ENCODE measurements at places on chromosomes 5 and 9.

GRCh38 chr5:174252121-174252520 lies 206.6 kb downstream of the NSG2 start:
- no peak for DNase-seq

GRCh38 chr5:93622240-93622885 lies 39.3 kb downstream of the NR2F1 start:
- DNase-seq: no peak

DNA sequence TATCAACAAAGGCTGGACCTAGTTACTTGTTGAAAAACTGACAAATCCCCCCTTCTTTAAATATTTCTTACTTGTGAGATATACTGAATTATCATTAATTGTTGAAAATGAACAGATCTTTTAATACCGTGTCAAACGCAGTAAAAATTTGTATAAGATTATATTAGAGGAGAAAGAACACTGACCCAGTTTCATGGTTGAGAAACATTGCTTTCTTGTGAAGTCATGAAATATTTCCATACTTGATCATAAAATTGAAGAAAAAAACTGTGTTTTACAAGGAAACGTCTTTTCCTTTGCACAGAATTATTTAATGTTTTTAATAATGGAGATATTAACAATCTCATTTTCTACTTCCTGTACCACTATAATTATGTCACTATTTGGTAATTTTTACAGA lies 45.8 kb downstream of the MOCS2 start:
- DNase-seq: no peak

- no peak for DNase-seq
These were observed 179.0 kb downstream of the TAF11L14 start for GRCh38 chr5:17813214-17813613.

GRCh38 chr5:60143942-60144549 lies 250.5 kb upstream of the PDE4D start:
- no peak for DNase-seq

- DNase-seq: no peak
These were observed 700 bp downstream of the SKP2 start for GRCh38 chr5:36152324-36153297.

- DNase-seq: no peak
These were observed 5.3 kb downstream of the INVS start for GRCh38 chr9:100104314-100104713.

DNA sequence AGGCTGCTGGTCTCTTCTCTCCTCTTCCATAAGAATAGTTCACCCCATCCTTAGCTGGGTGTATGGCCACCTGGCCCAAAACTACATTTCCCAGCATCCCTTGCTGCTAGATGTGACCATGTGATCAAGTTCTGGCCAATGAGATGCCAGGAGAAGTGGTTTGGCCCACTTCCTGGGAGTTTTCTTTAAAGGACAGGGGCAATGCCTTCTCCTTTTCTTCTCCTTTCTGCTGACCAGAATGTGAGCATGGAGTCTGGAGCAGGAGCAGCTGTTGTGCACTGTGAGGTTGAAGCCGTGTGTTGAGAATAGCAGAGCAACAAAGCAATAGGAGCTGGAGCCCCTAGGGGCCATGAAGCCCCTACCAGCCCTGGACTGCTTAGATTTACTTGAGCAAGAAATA lies 36.8 kb downstream of the C9orf50 start:
- peak; percentile 54 for DNase-seq

DNA sequence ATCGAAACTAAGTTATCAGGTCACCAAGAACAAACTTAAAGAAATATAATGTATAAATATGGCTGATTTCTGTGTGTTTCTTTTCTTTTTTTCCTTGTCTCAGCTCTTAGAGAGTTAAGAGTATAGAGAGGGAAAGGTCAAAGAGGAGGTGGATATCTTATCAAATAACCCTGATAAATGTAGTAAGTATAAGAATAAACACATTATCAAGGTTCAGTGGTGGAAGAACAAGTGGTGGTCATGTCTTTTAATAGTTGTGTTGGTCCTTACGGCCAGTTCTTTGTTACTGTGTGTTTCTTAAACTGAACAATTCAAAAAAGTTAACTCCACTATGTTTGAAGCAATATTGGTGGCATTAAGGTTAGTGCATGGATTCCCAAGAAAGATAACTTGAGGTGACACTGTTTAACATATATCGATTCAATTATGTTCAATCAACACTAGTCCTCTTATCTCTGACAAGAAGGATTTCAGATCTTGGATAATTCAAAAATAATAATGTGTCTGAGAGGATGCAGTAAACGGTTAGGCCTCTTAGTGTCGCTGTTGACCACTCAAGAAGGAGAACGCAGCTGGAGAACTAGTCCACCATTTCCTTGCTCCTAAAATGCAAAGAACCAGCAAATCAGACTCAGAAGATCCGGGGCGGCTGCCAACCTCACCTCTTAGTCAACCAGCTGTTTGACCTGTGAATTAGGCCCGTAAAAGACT lies at the start of gene PCDHGA3:
Gene PCDHGA3, plus strand, starts transcription at position 588 of the 711 bp plus-strand sequence. CDS start 205 bp downstream, outside the sequence.
- DNase-seq: no peak

DNA sequence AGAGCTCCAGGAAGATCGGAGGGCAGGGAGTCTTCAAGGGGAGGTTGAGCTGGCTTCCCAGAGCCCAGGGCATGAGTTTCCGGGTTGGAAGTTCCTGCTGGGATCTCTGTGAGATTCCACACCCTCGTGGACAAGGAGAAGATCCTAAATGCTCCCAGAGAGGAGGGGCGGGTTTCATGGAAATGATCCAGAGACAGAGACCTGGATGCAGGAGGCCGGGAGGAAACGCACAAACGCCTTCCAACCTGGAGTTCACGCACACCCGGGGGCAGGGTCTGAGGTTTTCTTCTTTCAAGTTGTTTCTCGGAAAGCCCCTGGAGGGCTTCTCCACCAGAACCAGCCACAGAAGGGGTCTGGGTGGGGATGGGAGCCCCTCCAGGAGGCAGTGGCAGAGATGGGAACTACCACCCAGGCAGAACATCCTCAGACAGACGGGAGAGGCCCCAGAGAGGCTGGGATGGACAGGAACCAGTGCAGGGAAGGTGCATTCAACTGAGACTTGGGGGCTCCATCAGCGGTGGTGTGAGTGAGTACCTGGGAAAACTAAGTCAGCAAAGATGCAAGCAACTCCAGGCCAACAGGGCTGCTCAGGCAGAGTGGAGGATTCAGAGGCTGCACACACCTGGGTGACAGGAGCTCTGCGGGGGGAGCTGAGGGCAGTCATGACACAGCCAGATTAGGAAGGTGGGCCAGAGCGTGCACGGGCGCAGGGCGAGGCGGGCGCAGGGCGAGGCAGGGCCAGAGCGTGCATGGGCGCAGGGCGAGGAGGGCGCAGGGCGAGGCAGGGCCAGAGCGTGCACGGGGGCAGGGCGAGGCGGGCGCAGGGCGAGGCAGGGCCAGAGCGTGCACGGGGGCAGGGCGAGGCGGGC lies 52.1 kb upstream of the EXOC3 start:
- DNase-seq: no peak

GRCh38 chr9:129141066-129142041 lies 30.1 kb downstream of the PTPA start:
- no peak for DNase-seq

GRCh38 chr9:6441269-6441668 lies 28.3 kb downstream of the UHRF2 start:
- no peak for DNase-seq

- DNase-seq: no peak
These were observed 76.4 kb downstream of the ESM1 start for GRCh38 chr5:54908774-54909525.

DNA sequence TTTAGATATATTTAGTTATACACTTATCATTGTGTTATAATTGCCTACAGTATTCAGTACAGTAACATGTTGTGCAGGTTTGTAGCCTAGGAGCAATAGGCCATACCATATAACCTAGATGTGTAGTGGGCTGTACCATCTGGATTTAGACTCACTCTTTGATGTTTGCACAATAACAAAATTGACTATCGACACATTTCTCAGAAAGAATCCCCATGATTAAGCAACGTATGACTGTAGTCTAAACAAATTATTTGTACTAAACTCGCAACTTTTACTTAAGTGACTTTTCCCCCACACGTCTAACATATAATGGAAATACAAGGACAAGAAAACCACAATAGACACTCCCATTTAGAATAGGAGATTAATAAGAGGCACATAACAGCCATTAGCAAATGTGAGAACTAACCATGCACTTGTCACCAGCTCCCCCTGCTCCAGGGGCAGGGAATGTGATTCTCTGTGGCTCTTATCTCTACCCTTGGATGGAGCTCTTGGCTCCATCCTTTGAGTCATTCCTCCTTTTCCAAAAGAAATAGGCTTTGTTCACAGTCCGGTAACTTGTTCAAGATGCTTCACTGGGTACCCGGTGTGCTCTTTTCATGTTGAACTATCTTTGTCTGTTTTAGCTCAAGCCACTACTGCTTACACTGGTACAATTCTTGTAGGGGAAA lies 8.7 kb upstream of the B4GALT1 start:
- DNase-seq: no peak

DNA sequence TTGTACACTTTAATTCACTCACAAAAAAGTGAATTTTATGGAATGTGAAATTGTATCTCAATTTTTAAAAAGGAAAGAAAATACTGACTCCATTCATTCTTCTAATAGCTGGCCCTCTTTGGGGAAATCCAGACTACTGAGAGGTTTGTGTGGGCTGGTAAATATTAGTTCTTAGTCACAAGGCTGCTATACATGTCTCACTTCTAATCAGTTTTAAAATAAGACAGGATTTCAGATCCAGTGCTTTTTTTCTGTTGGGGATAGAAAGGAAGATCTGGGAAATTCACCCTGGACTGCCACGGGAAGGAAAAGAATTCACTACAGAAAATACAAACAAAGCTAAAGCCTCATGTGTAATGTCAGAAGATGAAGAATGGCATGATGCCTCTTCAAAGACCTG lies 32.7 kb upstream of the ADAMTSL1 start:
- no peak for DNase-seq

- DNase-seq: no peak
These were observed 3.7 kb upstream of the FSD1L start for GRCh38 chr9:105444130-105444529.

DNA sequence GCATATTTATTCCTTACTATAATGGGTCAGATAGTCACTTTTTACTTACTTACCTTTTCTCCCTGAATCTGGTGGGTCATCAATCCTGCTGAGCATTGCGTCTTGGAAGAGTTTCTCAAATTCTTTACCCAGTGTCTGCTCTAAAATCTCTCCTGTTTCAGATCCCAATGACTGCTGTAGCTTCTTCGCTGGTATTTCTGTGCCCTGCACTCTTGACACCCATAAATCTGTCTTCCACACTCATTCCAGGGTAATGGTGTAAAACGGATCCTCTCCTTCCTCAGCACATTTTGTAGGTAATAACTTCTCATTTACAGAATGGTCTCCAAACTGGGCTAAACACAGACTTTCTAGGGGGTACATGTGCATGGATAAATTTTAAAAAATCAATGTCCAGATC lies 407.4 kb downstream of the DMAC1 start:
- no peak for DNase-seq

DNA sequence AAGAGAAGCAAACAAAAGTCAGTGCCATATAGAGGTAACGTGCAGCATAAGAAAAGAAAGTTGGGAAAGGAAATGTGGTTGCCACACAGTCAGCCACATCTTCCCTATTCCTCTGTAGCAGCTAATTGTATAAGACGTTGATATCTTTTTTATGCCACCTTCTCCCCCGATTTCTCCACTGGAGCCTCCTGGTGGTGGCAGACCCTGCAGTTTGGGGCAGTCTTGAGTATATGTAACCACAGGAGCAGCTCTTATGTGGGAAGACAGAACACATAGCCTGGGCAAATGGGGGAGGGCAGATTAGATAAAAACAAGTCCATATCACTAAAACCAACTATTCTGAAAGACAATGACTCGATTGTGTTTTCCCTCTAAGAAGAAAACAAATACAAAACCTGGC lies 99.7 kb downstream of the PLCXD3 start:
- no peak for DNase-seq

DNA sequence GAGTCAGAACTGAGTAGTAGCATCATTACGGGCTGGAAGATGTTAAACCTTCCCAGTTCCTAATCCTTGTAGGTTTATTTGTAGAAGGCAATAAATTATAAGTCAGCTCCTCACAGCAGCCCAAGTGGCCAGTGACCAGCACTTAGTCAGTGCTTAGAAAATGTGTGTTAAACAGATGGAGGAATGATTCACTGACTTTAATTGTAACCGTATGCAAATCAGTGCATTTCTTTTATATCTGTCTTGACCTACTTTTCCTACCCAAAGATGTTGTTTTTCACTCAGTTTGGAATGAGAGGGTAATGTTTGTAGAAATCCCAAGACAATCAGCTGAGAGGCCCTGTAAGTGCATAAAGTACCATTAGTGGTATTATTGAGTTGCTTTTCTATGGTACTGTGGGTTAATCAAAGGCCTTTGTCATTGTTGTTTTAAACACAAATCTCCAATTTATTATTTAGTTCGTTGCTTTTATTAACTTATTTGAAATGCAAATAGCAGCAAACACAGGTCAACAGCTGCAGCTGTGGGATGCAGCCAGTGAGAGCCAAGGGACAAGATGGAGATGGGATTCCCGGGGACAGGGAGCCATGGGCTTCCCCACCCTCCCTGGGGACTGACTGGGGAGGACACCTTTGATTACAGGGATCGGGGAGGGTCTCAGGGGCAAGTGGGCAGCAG lies 49.8 kb downstream of the MAP1B start:
- DNase-seq: no peak

DNA sequence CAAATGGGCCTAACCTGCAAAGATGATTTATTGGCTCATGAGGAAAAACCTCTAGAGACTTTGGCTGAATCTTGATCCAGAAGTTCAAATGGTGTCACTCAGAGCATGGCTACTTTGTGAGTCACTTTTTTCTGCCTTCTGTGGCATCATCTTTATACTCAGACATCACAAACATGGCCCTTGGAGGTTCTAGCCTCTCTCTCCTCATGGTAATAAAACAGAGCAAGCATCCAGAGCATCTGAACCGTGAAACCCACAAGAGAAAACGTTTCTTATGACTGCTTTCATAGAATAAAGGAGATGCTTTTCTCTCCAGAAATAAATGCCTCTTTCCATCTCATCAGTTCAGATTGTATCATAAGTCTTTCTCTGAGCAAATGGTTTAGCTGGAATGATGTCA lies 780.3 kb downstream of the KCTD16 start:
- no peak for DNase-seq

- no peak for DNase-seq
These were observed 88.5 kb downstream of the FAM174A start for GRCh38 chr5:100623719-100624118.
